ENCODE measurements at places on chromosomes 12 and 14.

DNA sequence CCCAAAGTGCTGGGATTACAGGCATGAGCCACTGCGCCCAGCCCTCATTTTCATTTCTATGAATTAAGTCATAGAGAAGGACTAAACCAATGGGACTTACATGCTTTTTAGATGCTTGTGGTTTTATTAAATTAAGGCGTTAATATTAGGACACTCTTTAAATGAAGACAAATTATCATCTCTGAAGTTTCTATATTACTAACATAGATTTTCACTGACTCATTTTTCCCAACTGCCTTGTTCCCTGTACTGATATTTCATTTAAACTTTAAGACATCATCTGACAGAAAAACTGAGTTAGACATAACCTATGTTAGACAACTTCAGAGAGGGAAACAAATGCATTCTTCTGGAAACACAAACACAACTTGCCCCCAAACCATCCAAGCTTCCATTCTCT is 99.8 kb downstream of the BTG1 start:
- DNase-seq, result no peak

GRCh38 chr14:42319996-42320395 is 713.3 kb downstream of the LRFN5 start:
- no peak for DNase-seq

DNA sequence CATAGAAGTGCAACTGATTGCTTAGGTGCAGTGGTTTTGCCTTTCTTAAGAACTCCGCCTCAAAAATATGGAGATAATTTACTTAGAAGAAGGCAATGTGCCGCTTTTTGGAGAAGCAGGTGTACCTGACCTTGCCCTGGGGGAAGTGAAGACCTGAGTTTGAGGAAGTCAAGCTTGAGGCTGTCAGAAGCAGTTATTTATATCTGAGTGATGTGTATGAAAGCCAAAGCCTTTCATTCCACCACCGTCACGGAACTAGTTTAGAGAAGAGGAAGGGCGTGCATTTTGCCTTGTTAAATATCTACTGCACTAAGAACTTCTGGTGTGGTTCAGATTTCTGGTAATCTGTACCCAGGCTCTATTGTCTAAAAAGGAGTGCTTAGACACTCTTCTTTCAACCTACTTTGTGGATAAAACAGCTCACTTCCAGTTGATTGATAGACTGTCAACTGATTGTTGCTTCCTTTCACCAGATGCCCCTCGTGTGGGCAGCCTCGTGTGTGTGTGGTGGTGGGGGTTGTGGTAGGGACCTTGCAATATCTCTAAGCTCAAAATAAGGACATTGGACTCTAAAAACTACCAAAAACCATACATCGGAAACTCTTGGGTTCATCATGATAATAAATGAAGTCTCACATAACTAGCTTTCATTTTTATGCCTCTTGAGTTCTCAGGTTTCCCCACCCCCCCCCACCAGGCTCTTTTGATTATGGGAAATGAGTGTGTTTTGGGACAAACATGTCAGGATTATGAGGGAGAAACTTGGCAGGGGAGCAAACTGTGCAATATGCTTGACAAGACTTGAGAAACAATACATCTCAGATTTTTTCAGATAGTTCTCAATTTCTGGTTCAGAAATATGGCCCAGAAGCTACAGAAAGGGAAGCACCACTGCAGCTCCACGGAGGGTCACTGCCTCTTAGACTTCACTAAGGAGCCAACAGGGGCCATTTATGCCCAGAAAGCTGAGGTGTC is 78.6 kb downstream of the ARF6 start:
- DNase-seq, result no peak

- no peak for DNase-seq
Observed at GRCh38 chr12:74775276-74775675, 237.6 kb downstream of the ATXN7L3B start.

DNA sequence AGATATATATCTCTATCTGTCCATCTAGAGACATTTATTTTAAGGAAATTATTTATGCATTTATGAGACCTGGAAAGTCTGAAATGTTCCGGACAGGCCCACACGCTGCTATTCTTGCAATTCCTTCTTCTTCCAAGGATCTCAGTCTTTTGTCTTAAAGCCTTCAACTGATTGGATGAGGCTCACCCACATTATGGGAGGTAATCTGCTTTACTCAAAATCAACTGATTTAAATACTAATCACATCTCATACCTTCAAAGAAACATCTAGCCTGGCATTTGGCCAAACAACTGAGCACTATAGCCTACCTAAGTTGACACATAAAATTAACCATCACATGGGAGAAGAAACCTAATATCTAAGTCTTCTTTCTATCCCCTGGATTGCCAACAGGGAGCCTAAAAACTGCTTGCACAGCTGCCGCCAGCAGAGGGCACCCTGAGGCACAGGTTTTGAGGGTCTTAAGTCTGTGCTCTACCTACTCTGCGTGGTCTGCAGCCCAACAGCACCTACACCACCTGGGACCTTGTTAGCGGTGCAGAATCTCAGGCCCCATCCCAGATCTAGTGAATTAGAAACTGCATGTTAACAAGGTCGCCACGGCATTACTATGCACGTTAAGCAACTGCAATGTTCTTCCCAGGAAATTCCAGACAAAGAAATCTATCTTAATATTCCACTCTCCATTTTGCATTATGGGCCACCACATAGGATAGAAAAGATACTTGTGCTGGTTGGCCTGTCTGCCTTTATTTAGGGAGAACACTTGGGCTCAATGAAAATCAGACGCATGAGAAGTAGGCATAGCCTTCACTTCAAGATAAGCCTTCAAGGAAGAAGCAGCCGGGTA is 249.7 kb downstream of the FOXG1 start:
- DNase-seq, result no peak

DNA sequence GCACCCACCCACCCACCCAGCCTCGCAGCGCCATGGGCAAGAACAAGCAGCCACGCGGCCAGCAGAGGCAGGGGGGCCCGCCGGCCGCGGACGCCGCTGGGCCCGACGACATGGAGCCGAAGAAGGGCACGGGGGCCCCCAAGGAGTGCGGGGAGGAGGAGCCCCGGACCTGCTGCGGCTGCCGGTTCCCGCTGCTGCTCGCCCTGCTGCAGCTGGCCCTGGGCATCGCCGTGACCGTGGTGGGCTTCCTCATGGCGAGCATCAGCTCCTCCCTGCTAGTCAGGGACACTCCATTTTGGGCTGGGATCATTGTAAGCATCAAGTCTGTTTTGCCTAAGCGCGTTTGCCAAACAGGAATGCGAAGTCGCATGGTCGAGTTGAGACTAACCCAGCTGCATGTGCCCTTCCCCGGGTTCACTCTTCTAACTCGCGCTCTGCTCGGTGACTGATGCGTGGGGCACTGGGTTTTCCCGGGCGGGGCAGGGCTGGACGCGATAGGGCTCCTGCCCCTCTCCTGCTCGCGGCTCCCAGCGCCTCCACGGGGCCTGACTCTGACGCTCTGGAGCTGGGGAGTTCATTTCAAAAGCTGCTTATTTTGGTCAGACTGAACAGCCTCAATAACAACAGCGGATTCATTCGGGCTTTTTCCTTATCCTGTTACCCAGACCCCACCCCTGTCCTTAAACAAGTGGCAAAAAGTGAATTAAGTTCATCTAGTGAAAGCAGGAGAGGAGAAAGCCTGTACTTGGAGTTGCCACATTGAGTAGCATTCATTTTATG is 458 bp downstream of the SSPN start:
- no peak for DNase-seq

- no peak for DNase-seq
Observed at GRCh38 chr12:95533985-95534384, 17.3 kb downstream of the USP44 start.

DNA sequence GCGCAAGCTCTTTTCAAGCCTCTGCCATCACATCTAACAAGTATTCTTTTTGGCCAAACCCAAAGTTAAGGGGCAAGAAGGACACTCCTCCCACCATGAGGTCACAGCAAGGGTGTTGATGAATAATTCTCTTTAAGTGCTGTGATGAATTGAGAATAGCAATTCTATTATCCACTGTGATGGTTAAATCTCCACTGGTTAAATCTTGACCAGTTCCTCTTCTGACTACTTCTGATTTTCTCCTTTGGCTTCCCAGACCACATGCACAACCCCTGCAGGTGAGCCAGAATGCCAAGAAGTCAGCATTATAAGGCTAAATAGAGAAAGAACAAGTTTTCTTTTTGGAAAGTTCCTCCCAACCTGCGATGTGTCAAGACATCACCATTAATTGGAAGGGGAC is 90.6 kb upstream of the BCL2L14 start:
- DNase-seq, result no peak

GRCh38 chr14:101363880-101364391 is 197.4 kb upstream of the DIO3 start:
- DNase-seq, result no peak

DNA sequence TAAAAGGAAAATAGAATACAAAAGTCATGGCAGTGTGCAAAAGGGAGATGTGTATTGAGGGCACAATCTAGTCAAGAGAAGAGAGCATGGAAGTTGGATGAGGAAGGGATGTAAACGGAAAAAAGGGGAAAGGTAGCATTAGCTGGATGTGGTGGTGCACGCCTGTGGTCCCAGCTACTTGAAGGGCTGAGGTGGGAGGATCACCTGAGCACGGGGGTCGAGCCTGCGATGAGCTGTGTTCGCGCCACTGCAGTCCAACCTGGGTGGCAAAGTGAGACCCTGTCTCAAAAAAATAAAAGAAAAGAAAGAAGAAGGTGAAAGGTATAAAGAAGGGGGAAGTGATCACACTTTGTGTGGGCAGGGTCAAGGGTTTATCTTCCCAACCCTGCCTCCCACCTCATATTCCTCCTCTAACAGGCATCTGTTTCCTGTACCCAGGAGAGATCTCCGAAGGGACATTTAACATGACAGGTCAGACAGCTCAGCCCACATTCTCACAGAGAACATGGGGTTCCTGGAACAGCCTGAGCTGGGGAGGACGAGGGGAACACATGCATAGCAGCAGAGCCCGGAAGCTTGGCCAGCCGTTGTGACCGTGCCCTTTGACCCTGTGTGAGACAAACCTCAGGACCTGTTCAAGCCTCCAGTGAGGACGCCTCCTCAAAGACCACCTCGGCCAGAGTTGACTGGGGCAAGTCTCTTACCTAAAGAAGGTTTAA is 8.9 kb downstream of the RNASE11 start:
- DNase-seq, result no peak

GRCh38 chr12:49456131-49456679 is 82.6 kb upstream of the KCNH3 start:
- DNase-seq, result no peak

- no peak for DNase-seq
Observed at GRCh38 chr14:36258241-36258640, 62.2 kb downstream of the MBIP start.

GRCh38 chr14:38079268-38079667 is 128.4 kb upstream of the SSTR1 start:
- no peak for DNase-seq

- no peak for DNase-seq
Observed at GRCh38 chr12:44387581-44387980, 488.5 kb downstream of the NELL2 start.

- no peak for DNase-seq
Observed at GRCh38 chr14:69281450-69282169, 21.7 kb downstream of the GALNT16 start.

- DNase-seq, result no peak
Observed at GRCh38 chr14:23185063-23185462, 1.6 kb upstream of the SLC7A8 start.

DNA sequence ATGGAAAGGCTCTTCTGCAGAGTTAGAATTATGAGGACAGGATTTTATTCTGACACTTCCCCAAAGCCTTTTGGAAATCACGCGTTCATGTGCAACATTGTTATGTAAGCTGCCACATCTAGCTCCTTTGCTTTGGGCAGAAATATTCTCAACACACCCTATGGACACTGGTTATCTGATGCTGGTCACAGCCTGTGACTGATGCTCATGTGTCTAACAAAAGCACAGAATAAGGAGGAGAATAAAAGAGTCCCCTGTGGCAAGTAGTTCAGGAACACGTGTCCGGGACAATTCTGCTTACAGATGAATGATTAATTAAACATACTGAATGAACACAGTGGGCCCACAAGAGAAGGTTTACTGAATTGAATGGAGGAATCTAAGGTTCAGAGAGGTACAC is 22.1 kb downstream of the FOXN3 start:
- DNase-seq, result no peak

DNA sequence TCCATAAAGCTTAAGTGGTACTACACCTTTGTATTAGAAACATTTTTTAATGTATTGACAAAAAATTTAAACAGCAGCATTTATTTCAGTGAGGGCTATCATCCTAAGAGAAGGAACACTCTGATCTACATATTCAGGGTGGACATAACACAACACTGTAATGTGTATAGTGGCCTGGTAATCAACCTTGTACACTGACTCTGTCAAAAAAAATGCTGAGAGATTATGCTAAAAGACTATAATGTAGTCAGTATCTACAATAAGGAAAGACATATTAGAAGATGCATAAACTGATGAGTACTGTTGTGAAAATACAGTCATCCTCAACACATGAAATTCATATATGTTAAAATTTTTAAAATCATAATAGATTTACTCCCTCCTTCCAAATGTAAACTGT is 68.2 kb downstream of the C2CD5 start:
- DNase-seq, result no peak

GRCh38 chr14:61894452-61895077 is 132.3 kb downstream of the SNAPC1 start:
- no peak for DNase-seq

GRCh38 chr12:24560192-24560775 is 388.6 kb downstream of the BCAT1 start:
- no peak for DNase-seq

- DNase-seq, result no peak
Observed at GRCh38 chr12:26271889-26272492, 76.6 kb downstream of the SSPN start.

DNA sequence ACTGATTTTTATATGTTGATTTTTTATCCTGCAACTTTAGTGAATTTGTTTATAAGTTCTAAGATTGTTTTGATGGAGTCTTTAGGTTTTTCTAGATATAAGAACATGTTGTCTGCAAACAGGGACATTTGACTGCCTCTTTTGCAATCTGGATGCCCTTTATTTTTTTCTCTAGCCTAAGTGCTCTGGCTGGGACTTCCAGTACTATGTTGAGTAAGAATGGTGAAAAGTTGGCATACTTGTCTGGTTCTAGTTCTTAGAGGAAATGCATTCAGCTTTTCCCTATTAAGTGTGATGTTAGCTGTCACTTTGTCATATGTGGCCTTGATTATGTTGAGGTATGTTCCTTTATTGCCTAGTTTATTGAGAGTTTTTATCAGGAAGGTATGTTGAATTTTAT is 68.1 kb downstream of the ERC1 start:
- no peak for DNase-seq

DNA sequence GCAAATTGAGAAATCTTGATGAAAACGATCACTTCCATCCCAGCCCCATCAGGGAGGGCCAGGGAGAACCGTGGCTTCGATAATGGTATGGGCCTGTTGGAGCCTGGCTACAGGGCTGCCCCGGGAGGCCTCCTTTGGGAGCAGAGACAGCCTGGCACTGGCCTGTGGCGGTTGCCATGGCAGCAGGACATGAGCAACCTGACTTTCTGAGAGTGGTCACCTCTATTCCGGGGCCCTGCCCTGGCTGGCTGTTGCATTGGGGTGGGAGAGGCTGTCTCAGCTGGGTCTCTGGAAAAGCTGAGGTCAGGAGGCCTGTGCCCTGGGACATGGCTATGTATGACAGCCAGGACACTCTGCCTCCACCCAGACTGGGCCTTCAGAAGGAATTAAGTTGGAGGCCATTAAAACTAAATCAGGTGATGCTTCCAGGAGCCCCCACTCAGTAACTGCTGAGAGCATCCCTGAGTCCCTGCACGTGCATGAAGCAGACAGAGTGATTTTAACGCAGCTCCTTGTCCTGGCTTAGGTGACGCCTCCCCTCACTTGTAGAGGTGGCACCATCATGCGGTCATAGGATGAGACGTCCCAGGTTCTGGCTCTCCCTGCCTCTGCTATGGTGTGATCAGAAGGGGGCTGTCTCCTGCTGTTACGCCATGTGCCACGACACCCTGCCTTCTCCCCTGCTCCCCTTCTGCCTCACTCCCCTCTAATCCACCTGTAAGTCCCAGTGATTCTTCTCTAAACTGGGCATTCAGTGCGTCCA is 126.3 kb downstream of the SLC25A47 start:
- no peak for DNase-seq
